ENCODE measurements at places on chromosomes 1 and 21.

DNA sequence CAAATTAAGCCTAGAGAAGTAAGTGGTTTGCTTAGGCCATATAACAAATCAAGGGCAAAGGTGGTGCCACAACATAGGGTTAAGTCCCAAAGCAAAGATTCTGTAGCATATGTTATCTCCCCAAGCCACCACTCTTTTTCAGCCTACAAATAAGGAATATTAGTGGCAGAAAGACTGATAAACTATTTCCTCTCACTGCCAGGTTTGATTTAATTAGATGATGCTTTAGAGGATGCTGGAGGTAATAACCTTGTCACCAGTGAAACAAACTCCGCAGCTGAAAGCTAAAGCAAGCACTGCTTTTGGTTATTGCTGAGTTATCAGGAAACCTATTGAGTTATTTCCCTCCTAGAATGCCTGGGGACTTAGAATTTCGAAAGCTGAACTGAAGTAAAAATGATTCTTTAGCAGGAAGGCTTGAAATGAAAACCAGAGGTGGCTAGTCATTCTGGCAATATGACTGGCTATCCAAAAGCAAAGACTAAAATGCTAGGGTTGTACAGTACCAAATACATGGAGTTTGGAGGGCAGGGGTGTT lies 145.2 kb downstream of the SYT2 start:
- DNase-seq, result no peak

DNA sequence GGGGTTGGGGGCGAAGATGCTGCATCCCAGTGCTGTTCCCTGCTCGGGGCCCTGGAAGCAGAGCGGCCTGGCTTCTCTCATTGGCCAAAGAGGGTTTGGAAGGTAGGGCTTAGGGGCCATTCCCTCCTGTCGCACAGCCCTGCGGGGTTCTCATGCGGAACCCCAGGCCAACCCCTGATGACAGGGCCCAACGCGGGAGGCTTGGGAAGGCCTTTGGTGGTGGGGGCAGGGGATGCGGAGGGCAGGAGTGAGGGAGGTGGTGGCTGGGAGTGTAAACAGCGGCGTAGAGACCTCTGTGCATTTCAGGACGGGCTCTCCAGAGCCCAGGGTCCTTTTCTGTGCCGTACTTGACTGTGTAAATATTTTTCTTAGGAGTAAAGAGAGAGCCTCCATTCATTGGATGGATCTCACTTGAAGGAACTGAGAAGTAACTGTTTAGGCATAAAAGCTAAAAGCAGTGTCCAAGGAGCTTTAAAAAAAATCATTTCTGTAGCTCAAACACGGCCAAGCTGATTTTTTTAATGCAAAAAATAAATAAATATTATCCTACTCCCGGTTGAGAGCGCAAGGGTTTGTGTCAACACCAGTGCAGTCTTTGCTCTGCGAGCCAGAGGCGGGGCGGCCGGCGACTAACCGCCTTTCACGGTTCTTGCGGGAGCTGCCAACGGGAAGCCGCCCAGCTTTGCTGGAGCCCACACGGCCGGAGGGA lies 169.1 kb downstream of the PRDM16 start:
- DNase-seq, result peak; percentile 57

DNA sequence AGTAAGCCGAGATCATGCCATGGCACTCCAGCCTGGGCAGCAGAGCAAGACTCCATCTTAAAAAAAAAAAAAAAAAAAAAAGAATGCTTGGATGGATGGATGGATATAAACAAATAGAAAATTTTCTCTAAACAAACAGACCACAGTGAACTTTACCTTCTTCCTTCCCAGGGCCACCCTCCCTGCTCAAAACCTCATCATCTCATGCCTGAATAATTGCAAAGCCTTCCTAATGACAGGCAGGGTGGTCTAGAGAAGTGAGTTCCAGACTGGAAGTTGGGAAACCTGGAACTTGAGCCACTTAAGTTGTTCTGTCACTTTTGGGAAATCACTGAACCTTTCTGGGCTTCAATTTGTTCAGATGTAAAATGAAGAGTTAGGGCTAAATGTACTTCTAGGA lies 17.6 kb downstream of the ATP2B4 start:
- DNase-seq, result no peak

- DNase-seq, result no peak
Measured at GRCh38 chr1:198850196-198850595, 211.4 kb downstream of the PTPRC start.

- no peak for DNase-seq
Measured at GRCh38 chr1:90729504-90730242, 12.6 kb upstream of the BARHL2 start.

- no peak for DNase-seq
Measured at GRCh38 chr1:58144698-58145270, 401.7 kb downstream of the OMA1 start.

GRCh38 chr1:78093560-78093959 lies 47.8 kb downstream of the GIPC2 start:
- DNase-seq, result no peak

- no peak for DNase-seq
Measured at GRCh38 chr1:61955261-61955660, 213.0 kb downstream of the PATJ start.

GRCh38 chr1:157133426-157133825 lies 4.8 kb downstream of the ETV3 start:
- no peak for DNase-seq

DNA sequence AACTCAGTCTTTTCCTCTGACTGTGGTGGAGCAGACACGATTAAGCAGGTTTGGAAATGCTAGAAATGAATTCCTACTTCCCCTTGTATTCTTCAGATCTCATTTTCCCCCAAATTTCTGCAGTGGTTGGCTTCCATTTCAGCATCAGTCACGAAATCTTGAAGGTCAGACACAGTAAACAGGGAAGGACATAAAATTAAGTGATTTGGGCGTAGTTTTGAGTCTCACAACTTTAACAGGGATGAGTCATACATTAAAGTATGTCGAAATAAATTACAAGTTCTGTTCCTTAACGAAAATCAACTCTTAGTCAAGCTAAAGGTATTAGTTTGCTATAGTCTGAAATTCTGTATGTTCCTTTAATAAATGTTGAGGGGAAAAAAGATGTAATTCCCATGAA lies 61.1 kb downstream of the HNRNPR start:
- no peak for DNase-seq

GRCh38 chr1:116666187-116667077 lies 1.1 kb downstream of the IGSF3 start:
- DNase-seq, result no peak

- no peak for DNase-seq
Measured at GRCh38 chr1:230403442-230403841, 22.7 kb downstream of the PGBD5 start.

- DNase-seq, result no peak
Measured at GRCh38 chr1:94580367-94581115, 39.0 kb upstream of the F3 start.

GRCh38 chr1:188584119-188584518 lies 1755.4 kb downstream of the PLA2G4A start:
- no peak for DNase-seq

- DNase-seq, result no peak
Measured at GRCh38 chr1:39711966-39712340, 20.7 kb upstream of the HPCAL4 start.

DNA sequence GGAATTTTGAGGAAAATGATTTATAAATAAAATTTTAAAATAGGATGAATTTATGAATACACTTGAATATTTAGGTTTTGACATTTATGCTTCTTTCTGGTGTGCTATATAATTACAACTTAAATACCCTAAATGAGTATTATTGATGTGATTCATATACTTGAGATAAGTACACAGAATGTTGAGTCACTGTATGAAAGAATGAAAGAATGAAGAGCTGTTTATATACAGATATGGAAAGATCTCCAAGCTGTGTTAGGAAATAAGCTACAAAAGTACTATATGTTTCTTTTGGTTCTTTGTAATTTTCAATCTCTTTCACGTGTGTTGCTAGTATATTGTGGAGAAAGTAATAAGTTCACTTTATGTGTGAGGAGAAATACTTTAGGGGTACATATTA lies 147.2 kb downstream of the RASAL2 start:
- DNase-seq, result no peak

GRCh38 chr21:39625211-39625895 lies 12.6 kb downstream of the B3GALT5 start:
- DNase-seq, result no peak

- no peak for DNase-seq
Measured at GRCh38 chr1:113984710-113985109, 5.4 kb downstream of the OLFML3 start.

DNA sequence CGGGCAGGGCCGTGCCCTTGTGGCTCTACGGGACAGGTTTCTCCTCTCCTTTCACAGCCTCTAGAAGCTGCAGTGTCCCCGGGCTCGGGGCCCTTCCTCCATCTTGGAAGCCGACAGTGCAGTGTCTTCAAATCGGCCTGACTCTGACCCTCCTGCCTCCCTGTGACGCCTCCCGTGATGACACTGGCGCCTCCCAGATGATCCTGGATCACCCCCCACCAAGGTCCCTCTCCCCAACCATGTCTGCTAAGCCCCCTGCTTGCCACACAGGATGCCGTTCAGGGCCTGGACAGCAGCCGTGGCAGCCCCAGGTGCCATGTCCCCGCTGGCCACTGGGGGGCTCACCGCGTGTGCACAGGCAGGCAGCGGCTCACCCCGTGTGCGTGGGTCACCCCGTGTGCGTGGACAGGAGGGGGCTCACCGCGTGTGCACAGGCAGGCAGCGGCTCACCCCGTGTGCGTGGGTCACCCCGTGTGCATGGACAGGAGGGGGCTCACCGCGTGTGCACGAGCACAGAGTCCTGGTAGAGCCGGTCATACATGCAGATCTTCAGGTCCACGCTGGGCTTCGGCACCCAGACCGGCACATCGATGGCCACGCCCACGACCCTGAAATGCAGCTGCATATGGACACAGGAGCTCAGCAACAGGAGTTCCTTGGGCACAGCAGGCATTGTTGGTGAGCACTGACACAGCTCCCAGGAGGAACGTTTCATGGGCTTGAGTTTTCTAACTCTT lies 24.9 kb upstream of the TMEM52 start:
- DNase-seq, result peak; percentile 56

GRCh38 chr1:2508180-2508579 lies 18.2 kb downstream of the PANK4 start:
- DNase-seq, result no peak

DNA sequence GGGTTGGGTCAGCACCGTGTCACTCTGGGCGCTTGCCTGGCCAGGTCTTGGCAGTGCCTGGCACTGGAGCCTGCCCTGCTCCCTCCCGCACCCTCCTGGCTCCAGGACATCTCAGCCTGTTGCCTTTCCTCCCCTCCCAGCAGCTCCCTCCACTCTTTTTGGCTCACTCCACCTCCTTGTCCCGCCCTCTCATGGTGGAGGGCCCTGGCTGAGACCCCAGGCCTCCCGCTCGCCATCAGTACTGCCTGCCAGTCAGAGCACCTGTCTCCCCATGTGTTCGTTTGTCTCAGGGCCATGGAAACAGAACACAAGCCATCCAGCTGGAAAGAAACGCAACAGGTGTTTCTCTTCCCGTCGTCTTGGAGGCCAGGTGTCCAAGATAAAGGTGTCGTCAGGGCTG lies 61.0 kb downstream of the B3GALT5 start:
- no peak for DNase-seq

GRCh38 chr1:99702221-99702620 lies 56.3 kb downstream of the PALMD start:
- no peak for DNase-seq

DNA sequence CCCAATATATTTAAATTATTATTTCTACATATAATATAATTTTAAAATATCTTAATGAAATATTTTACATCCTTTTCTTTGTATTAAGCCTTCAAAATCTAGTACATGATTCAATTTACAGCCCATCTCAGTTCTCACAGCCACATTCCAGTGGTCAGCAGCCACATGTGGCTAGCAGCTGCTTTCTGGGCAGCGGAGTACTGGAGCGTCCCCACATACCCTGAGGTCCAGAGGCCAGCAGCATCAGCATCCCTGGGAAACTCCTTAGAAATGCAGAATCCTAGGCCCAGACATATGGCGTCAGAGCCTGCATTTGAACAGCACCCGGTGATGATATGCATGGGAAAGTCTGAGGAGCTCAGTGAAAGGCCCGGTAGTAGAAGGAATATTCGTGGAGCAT lies 8.6 kb upstream of the LHX4 start:
- DNase-seq, result no peak

- DNase-seq, result no peak
Measured at GRCh38 chr1:32900956-32901822, at the start of gene TMEM54. Gene TMEM54 (minus strand): TSS chr1:32901389. CDS start chr1:32901238, 151 bp downstream.

DNA sequence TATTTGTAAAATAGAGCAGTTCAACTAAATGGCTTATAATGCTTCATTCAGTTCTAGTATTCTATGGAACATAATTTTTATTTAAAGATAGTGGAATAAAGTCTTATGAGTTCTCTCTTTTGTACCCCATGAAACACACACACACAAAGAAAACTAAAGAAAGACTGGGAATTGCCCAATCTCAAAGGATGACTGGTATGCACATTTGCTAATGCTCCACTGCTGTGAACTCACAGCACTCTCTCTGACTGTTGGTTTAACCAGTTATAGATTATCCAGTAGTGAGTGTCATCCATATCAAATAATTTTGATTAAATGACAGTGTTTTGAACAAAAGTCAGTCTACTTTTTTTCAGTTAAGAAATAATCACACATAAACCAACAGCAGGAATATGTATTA lies 1082.4 kb upstream of the B3GALT2 start:
- DNase-seq, result no peak

- DNase-seq, result no peak
Measured at GRCh38 chr1:30928171-30928570, 19.6 kb upstream of the SDC3 start.

DNA sequence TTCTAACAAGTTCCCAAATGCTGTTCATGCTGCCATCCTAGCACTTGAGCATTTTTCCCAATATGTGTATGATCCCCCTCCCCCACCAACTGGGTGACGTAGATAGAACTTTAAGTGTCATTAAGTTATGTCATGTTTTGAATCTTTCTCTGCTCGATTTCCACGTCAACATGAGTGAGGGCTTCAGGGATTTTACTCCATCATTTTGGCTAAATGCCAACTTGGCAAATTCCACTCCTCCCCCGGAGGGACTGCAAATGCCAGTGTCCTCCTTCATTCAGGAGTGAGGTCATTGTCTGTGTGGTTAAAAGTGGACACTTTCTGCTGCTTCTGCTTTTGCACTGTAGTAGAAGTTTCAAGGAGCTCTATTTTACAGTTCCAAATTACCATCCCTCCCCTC lies 201.7 kb downstream of the FGGY start:
- peak; percentile 22 for DNase-seq

GRCh38 chr1:65791801-65792668 lies 660 bp upstream of the PDE4B start:
- peak; percentile 15 for DNase-seq

- DNase-seq, result no peak
Measured at GRCh38 chr1:33368431-33368830, 47.5 kb upstream of the A3GALT2 start.

GRCh38 chr1:53172426-53173128 lies 24.0 kb upstream of the CPT2 start:
- DNase-seq, result no peak

- DNase-seq, result peak; percentile 71
Measured at GRCh38 chr1:25744140-25744581, 55.8 kb upstream of the SELENON start.

- DNase-seq, result peak; percentile 40
Measured at GRCh38 chr1:161772397-161772796, 6.3 kb downstream of the ATF6 start.

DNA sequence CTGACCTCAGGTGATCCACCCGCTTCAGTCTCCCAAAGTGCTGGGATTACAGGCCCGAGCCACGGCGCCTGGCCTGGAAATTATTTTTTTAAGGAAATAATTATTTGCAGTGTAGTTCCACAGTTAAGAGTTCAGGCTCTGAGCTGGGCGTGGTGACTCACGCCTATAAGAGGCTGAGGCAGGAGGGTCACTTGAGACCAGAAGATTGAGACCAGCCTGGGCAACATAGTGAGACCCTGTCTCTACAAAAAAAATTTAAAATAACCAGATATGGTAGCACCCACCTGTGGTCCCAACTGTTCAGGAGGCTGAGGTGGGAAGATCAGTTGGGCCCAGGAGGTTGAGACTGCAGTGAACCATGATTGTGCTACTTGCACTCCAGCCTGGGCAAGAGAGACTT lies 13.9 kb downstream of the H3-3A start:
- no peak for DNase-seq

Measured in Ammon's horn (tissue), 1 donor.